ENCODE measurements at places on chromosomes 7 and 10.

DNA sequence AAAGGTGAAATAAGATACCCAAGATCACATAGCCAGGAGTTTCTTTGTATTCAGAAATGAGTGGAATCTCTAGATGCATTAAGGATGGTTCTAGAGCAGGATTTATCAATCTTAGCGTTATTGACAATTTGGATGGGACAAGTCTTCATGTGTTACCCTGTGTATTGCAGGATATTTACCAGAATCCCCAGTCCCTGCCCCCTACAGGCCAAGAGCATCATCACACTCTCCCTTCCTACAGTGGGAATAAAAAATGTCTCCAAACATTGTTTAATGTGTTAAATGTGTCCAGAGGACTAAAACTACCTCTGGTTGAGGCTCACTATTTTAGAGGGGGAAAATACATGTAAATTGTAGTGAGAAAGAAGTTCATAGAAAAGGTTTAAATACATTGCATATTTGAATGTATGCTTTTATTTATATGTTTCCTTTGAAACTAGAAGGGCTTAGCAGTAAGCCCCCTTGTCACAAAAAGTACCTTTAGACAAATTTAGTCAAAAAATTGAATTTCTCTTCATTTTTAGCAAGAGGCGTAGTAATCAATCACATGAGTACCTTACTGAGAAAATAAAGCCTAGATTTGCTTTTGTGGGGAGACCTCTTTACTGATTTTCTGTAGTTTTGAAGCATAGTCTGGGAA is 141.2 kb downstream of the MLLT10 start:
- no peak for DNase-seq

GRCh38 chr7:155574556-155575290 is 28.4 kb upstream of the CNPY1 start:
- DNase-seq: no peak

DNA sequence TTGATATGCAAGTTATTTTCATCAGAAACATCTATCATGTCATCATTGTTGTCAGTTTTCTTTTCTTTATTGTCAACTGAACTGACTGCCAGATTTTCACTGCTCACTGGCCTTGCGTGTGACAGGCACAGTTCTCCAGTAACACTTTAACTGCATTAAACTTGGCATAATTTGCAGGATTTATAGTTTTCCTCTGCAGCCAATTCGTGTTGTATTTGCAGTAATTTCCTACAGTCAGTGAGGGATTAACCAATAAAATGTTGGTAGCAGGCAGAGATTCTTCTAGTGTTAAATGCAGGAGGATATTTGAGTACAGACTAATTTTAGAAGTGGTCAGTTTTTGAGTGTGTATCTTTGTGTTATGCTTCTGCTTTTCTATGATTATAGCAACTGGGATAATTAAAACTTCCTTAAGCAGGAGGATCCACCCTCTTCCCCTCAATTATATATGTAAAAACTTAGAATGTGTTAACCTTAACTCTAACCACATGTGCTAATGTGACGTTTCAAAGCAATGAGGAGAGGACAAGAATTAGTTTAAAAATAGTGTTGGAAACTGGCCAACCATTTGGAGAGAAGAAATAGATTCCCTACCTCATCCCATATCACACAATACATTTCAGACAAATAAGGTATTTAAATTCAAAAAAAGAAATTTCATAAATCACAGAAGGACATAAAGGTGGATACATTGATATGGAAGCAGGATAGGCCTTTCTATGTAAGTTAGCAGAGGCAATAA is 365.5 kb upstream of the BMPER start:
- DNase-seq: no peak

GRCh38 chr7:3922175-3922635 is 621.2 kb downstream of the SDK1 start:
- DNase-seq: no peak

- no peak for DNase-seq
These were observed 14.0 kb downstream of the ASNS start for GRCh38 chr7:97858221-97858620.

- no peak for DNase-seq
These were observed 24.8 kb upstream of the FAM171A1 start for GRCh38 chr10:15395935-15396334.

DNA sequence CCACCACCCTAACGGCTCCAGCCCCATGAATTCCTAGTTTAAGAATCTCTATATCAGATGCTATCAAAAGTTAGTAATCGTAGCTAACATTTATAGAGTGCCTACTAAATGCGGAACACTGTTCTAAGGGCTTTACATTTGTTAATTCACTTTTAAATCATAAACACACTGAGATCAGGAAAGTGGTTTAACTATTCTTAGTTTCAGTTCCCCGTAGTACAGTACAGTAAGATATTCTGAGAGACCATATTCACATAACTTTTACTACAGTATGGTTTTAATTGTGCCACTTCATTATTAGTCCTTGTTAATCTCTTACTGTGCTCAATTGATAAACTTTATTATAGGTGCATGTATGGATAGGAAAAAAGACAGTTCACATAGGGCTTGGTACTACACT is 22.5 kb downstream of the SYPL1 start:
- DNase-seq: no peak

DNA sequence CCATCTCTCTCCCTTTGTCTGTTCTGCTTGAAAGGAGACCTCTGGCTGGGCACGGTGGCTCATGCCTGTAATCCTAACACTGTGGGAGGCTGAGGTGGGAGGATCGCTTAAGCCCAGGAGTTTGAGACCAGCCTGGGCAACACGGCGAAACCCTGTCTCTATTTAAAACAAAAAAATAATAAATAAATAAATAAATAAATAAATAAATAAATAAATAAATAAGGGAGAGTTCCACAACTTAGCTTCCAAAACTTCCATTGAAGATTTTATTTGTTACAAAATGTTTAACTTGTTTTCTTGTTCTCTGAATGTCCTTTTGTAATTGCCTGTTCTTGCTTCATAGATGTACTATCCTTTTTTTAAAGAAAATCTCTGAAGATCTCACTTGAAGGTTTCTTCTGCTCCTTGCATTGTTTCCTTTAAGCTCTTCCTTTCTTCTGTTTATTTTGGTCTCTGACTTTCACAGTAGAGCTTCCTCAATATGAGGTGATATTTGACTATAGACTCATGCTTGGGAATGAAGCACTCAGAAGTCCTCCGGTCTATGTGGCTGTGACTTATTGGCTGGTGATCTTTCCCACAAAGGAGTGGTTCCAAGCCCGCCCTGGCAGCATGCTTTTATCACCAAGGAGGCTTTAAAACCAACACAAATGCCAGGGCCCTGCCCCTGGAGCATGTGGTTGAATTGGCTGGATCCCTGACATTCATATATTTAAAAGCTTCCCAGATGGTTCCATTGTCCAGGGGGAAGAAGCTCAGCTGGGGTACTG is 18.1 kb upstream of the NPTX2 start:
- DNase-seq: no peak

GRCh38 chr7:45123913-45124710 is 12.6 kb upstream of the TBRG4 start:
- DNase-seq: no peak

- no peak for DNase-seq
These were observed 58.6 kb downstream of the RAMP3 start for GRCh38 chr7:45216181-45216580.

DNA sequence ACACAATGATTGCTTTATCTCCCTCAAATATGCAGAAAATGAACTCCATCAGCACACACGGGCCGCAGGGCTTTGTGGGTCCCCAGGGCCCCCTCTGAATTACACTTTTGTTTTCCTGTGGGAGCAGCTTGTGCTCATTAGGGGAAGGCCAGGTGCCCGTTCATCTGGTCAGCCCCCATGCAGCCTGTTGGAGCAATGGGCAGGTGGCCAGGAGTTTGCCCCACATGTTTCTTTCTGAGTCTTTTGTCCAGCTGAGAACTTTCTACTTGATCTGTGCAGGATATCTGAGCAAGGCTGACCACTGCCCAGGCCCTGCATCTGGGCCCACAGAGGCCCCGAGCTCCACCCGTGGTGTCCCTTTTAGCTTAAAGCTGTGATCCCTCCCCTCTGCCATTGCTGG is 105.3 kb upstream of the FAM20C start:
- DNase-seq: no peak

DNA sequence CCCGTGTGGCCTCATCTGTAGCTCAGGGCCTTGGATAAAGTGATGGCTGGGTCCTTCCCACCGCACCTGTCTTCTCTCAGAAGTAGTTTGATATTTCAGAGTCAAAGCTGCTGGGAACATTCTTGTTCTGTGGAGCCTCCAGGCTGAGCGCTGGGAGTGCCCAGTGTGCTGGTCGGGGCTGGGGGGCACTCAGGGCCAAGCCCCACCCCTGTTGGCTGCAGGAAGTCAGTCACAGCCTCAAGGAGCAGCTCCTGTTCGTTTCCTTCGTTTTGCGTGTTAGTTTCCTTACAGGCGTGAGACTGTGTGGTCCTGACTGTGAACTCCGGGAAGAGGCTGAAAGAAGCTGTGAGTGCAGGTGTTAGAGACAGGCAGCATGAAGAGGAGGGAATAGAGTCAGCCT is 33.2 kb downstream of the POR start:
- no peak for DNase-seq

GRCh38 chr10:125773687-125774543 is 1.7 kb downstream of the MMP21 start:
- DNase-seq: no peak

DNA sequence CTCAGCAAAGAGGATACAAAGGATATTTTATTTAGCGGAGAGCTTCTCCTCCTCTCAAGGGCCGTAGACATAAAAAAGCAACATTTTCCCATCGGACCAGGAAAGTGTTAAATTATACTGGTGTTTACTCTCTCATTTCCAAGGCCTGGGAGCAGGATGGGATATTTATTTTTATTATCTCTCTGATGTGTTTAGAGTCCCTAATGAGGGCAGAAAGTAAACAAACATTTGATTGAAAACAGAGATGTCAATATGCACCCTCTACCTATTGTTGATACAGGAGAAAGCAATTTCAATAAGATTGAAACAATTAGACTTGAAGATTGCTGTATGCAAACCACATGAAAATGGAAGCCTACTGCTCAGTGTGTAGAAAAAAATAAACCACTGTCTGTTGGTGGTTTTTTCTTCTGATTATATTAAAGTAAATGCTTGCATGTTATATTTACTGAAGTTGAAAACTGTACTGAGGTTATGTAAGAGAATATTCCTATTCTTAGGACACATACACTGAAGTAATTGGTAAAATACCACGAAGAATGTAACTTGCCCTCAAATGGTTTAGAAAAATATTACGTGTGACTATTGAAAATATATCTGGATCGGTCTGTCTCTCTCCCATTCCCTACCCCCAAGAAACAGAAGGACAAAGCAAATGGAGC is 59.3 kb downstream of the ATXN7L1 start:
- DNase-seq: no peak

GRCh38 chr10:126331101-126331500 is 57.2 kb downstream of the ADAM12 start:
- DNase-seq: no peak

DNA sequence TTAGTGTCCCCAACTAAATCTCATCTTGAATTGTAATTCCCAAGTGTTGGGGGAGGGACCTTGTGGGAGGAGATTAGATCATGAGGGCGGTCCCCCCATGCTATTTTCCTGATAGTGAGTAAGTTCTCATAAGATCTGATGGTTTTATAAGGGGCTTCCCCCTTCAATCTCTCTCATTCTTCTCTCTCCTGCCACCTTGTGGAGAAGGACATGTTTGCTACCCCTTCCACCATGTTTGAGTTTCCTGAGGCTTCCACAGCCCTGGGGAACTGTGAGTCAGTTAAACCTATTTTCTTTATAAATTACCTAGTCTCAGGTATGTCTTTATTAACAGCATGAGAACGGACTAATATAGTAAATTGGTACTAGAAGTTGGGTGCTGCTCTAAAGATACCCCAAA is 365.6 kb downstream of the ANKRD7 start:
- no peak for DNase-seq

DNA sequence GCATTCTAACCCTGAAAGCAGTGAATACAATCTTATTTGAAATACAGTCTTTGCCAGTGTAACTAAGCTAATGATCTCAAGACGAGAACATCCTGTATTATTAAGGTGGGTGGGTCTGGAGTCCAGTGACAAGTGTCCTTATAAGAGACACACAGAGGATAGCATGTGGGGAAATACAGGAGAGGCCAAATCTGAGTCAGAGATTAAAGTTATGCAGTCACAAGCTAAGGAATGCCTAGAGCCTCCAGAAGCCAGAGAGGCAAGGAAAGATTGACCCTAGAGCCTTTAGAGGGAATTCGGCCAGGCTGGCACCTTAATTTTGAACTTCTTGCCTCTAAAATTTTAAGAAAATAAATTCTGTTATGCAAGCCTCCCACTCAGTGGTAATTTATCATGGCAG is 87.5 kb upstream of the HGF start:
- no peak for DNase-seq

- no peak for DNase-seq
These were observed 16.8 kb downstream of the DOCK1 start for GRCh38 chr10:126921974-126922525.

- DNase-seq: no peak
These were observed 76.4 kb downstream of the NKX6-2 start for GRCh38 chr10:132709471-132709951.

- DNase-seq: no peak
These were observed 277.6 kb downstream of the REEP3 start for GRCh38 chr10:63798599-63799498.

GRCh38 chr7:113263749-113264148 is 145.4 kb upstream of the SMIM30 start:
- DNase-seq: no peak

GRCh38 chr7:66301737-66302136 is 96.6 kb downstream of the TPST1 start:
- no peak for DNase-seq

DNA sequence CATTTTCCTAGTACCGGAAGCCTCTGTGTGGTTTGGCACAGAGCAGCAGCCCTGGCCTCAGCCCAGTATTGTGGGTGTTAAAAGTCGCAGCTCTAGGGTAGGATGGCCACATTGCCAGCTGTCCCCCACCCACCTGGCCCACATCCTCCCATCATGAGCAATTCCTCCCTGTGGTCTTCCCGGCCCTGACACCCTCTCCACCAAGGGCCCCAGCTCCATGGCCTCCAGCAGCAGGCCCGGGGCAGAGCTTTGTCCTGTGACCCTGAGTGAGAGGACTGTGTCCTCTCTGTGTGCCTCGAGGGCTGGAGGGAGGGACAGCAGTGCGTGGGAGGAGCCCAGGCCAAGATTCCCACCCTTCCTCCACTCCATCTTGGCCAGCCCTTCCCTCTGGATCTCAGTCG is 93.7 kb downstream of the MYL10 start:
- DNase-seq: no peak

DNA sequence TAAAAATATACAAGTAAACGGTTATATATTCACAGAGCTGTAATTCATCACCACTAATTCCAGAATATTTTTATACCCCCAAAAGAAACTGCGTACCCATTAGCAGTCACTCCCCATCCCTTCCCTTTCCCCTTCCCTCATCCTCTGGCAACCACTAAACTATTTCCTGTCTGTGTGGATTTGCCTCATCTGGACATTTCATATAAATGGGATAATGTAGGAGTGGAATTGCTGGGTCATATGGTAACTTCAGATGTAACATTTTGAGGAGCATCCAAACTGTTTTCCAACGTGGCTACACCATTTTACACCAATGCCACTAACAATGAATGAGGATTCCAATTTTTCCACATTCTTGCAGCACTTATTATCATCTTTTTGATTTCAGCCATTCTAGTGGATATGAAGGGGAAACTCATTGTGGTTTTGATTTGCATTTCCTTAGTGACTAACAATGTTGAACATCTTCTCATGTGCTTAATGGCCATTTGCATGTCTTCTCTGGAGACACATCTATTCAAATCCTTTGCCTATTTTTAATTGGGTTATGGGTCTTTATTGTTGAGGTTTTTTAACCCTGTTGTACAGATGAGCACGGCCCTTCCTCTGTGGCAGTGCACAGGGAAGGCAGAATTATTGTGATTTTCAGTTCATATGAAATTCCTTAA is 79.2 kb downstream of the RBM20 start:
- no peak for DNase-seq

All from amygdala (tissue), 56 donors.